ENCODE measurements at places on chromosomes 5 and 9. TPM values are rescaled to one million over a fixed set of nuclear protein-coding genes. Genes with fewer than 3 reads are reported as not detected.

Gene DNM1
- 0.60 TPM for total RNA-seq

Gene ARSI
- total RNA-seq: not detected

Gene NADK2
- 10.3 TPM for total RNA-seq

Gene ZBED3
- 0.71 TPM for total RNA-seq

Gene PCDHGA10
- total RNA-seq: not detected

Gene CMBL
- total RNA-seq: 1.4 TPM

Gene HRH2
- total RNA-seq: 21.7 TPM

Gene GFM2
- 24.0 TPM for total RNA-seq

Gene BHMT2
- not detected for total RNA-seq

Gene AKNA
- 300 TPM for total RNA-seq

Gene CARD9
- total RNA-seq: 0.44 TPM

Gene STKLD1
- 0.65 TPM for total RNA-seq

Gene NLN
- 11.0 TPM for total RNA-seq

Gene SLC27A6
- not detected for total RNA-seq

Gene ABLIM3
- not detected for total RNA-seq

Gene PTGES
- not detected for total RNA-seq

Gene PHF24
- not detected for total RNA-seq

Gene SLC46A2
- not detected for total RNA-seq

Gene SLC36A2
- total RNA-seq: not detected

Gene ADAMTS2
- total RNA-seq: not detected

Gene POU5F2
- total RNA-seq: 0.97 TPM

Gene KIAA0825
- total RNA-seq: 2.1 TPM

Gene KCNIP1
- total RNA-seq: not detected

Measured in activated CD4-positive, alpha-beta T cell treated with anti-CD3 and anti-CD28 coated beads, Interleukin-2, amount 10 ng/mL, durations not matched to agents 7 days and 5 days (primary cell).